Kidney epithelial cell (primary cell): ENCODE measurements at places on chromosomes 11 and 22. TPM values are rescaled to one million over a fixed set of nuclear protein-coding genes. Genes with fewer than 3 reads are reported as not detected.

HPX gene
- 0.13 and 0.34 TPM in 2 replicates for total RNA-seq

- DNase-seq: no peak
Observed at GRCh38 chr11:34235591-34236071, 122.2 kb downstream of the ABTB2 start.

YPEL1 gene
- total RNA-seq: 2.8 and 4.9 TPM in 2 replicates

DNA sequence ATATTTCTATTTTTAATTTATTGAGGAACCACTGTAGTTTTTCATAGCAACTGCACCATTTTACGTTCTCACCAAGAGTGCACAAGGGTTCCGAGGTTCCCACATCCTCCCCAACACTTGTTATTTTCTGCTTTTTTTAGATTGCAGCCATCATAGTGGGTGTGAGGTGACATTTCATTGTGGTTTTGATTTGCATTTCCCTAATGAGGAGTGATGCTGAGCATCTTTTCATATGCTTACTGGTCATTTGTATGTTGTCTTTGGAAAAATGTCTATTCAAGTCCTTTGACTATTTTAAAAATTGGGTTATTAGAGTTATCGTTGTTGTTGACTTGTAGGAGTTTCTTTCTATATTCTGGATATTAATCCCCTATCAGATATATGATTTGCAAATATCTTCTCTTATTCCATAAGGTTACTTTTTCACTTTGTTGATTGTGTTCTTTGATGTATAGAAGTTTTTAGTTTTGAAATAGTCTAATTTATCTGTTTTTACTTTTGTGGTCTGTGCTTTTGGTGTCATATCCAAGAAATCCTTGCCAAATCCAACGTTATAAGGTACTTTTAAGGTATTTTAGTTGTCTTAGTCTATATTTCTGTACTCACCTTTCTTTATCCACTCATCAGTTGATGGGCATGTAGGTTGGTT, 9.0 kb downstream of the NEAT1 start:
- no peak for DNase-seq

DNA sequence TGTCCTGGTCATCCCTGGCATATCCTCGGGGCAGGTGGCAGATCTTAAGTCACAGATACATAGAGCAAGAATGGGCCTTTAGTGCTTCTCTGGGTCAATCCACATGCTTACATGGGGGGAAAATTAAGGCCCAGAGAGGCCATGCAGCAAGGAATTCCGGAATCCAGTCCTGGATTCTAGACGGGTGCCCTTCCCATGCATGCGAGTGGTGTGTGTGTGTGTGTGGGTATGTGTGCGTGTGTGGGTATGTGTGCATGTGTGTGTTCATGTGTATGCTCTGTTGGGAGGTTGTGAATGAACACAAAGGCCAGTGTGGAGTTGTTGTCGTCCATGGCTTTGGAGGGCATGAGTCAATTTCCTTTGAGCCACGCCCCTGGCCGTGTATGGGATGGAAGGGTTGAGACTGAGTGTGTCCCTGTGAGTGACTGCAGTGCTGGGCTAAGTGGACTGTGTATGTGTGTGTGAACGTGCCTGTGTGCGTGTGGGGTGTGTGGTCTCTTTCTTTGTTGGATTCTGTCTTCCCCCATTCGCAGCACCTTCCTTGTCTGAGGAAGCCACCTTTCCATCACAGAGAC, 33.4 kb upstream of the EIF3D start:
- DNase-seq: no peak

DNA sequence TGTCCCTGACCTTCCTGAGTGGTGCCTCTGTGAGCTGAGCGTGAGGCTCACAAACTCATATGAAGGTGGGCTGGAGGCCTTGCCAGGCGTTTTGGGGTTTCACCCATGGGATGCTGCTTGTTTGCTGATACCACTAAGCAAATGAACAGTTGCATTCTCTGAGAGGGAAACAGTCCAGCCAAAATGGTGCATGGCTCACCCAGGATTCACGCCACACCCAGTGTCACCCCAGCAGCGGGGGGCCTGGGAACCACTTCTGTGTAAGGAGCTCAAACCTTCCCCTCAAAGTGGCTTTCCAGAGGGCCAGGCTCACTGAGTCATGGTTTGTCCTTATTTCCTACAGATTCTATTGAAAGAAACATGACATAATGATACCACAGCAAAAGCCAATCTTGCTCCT, 928.1 kb downstream of the TBC1D22A start:
- DNase-seq: no peak

DNA sequence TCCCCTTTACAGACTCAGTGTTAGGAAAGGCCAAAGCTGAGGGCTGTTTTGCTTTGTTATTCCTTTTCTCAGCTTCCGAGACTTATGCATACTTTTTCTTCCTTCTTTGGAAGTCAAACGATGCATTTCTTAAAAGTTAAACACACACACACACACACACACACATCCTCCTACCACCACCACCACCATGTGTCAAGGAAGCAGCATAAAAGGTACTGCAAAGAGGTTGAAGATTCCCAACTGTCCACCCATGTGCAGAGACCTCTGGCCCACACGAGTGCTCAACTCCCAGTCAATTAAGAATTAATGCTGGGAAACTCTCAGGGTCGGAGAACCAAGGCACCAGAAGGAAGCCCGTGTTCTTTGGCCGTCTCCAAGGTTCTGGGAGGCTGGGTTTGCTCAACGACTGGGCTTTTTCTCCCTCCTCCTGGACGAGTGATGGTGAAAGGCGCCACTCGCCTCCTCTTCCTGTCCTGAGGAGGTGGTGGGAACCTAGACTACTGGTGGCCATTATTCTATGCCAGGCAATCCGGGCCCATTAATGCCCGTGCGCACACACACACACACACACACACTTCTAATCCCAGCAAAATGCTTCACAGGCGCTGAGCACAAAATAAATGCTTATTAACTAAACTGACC, 15.1 kb downstream of the MN1 start:
- DNase-seq: no peak

GRCh38 chr22:19410941-19411689, 20.4 kb downstream of the HIRA start:
- no peak for DNase-seq

DNA sequence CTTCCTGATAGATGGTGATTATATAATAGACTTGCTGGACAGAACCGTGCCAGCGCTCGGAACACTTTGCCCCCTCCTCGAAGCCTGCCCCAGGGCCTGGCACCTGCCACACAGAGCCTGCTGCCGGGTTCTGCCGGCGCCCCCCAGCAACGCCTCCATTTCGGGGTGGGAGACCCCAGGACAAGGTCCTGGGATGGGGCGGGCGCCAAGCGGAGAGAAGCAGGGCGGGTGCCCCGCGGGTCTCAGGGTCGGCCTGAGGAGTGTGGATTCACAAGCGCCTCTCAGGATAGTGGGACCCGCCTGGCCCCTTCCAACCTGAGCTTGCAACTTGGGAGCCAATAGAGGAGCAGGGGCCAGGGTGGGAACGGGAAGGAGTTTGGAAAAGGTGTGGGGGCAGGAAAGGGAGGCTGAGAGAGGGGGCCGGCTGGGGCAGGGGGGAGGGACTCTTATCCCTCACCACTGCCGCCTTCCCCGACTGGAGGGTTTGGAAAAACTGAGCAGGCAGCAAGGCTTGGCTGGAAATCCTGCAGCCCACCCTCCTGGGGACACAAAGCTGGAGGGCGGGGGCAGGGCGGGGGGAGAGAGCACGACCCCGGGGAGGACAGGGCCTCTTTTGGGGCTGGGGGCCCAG, 3.3 kb upstream of the BCL9L start:
- DNase-seq: no peak

UCP3 gene
- 0.84 and 1.6 TPM in 2 replicates for total RNA-seq

RAB38 gene
- total RNA-seq: 6.2 and 7.3 TPM in 2 replicates

- DNase-seq: no peak
Observed at GRCh38 chr11:44805596-44805995, 78.8 kb downstream of the TSPAN18 start.

GRCh38 chr11:134244593-134244992, 8.6 kb downstream of the THYN1 start:
- no peak for DNase-seq

OR8G5 gene
- not detected in 2 replicates for total RNA-seq

DNA sequence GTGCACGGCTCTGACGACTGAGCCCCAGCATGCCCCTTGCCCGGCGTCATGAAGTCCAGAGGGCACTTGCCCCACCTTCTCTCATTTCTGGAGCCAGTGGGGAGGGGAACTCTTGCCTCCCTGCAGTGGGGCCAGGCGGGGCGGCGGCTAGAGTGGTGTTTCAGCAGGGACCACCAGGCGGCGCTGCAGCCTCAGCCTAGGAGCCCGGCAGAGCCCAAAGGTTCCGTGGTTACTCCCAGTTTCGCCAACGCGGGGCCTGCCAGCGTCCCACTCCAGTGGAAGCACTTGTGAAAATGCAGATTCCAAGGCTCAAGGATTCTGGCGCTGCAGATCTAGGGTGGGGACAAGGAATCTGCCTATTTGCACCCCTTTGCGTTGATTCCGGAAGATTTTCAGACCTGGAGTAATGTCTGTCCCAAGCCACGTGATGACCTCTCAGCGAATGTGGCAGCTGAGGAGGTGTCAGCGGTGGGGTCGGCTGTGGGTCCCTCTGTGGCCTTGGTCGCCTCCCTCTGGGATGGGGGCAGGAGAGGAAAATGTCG, 55.7 kb downstream of the CD82 start:
- no peak for DNase-seq

- no peak for DNase-seq
Observed at GRCh38 chr11:133950874-133951326, 5.9 kb downstream of the IGSF9B start.

DBX1 gene
- total RNA-seq: not detected in 2 replicates

GRCh38 chr11:2807801-2808241, 77.8 kb downstream of the CDKN1C start:
- no peak for DNase-seq

- DNase-seq: no peak
Observed at GRCh38 chr11:35171226-35171625, 32.3 kb downstream of the CD44 start.

- no peak for DNase-seq
Observed at GRCh38 chr22:26615149-26615548, 2.7 kb downstream of the CRYBB1 start.

DNA sequence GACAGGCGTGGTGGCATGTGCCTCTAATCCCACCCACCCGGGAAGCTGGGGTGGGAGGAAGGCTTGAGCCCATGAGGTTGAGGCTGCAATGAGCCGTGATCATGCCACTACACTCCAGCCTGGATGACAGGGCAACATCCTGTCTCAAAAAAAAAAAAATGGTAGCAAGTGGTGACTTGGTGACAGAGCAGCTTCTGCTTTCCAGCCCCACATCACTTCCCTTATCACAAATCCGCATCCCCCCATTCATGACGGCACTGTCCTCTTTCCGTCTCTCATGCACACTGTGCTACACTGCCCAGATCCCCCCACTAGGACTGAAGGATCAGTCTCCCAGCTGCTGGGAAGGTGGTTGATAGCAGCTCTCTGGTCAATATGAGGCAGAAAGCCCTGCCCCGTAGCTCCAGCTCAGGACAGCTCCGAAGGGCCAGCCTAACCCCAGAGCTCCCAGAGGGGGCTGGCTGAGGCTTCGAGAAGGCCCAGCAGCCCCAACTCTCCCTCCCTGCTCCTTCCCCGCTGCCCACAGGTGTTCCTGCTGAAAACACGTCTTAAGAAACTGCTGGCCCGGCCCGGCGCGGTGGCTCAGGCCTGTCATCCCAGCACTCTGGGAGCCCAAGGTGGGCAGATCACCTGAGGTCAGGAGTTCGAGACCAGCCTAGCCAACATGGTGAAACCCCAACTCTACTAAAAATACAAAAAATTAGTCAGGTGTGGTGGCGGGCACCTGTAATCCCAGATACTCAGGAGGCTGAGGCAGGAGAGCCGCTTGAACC, 15.9 kb downstream of the PGA5 start:
- no peak for DNase-seq

TM7SF2 gene
- 42.4 and 42.6 TPM in 2 replicates for total RNA-seq

VPS51 gene
- total RNA-seq: 153 and 391 TPM in 2 replicates

DNA sequence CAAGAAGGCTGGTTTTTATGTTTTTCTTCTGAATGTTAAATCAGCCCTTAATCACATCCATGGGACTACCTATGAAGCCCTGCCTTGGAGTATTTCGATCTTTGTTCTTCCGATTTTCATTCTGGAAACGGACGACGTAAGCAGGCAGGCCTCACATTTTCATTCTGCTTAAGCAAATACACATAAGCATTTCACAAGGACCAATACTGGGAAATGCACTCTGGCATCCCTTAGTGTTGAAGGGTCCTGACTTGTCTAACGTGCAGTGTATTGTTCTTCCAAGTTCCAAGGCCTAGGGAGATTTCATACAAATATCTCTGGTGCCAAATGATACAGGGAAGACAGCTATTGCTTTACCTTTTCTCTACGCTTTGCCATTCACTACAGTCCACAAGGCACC, 143.8 kb downstream of the LARGE1 start:
- DNase-seq: no peak

- DNase-seq: no peak
Observed at GRCh38 chr22:44211256-44211945, 30.7 kb downstream of the PARVG start.

GRCh38 chr11:76327756-76328388, 53.1 kb downstream of the THAP12 start:
- DNase-seq: no peak

MUC2 gene
- total RNA-seq: not detected in 2 replicates

KRTAP5-11 gene
- total RNA-seq: not detected in 2 replicates

DNA sequence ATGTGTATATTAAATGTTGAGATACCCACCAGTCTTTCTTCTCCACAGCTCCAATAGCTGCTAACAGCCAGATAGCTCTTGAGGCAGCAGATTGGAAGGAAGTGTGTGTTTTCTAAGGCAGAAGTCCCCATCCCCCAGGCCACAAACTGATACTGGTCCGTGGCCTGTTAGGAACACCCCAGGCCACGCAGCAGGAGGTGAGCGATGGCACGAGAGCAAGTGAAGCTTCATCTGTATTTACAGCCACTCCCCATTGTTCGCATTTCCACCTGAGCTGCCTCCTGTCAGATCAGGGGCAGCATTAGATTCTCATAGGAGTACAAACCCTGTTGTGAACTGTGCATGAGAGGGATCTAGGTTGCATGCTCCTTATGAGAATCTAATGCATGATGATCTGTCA, 12.7 kb downstream of the CCDC73 start:
- no peak for DNase-seq

DNA sequence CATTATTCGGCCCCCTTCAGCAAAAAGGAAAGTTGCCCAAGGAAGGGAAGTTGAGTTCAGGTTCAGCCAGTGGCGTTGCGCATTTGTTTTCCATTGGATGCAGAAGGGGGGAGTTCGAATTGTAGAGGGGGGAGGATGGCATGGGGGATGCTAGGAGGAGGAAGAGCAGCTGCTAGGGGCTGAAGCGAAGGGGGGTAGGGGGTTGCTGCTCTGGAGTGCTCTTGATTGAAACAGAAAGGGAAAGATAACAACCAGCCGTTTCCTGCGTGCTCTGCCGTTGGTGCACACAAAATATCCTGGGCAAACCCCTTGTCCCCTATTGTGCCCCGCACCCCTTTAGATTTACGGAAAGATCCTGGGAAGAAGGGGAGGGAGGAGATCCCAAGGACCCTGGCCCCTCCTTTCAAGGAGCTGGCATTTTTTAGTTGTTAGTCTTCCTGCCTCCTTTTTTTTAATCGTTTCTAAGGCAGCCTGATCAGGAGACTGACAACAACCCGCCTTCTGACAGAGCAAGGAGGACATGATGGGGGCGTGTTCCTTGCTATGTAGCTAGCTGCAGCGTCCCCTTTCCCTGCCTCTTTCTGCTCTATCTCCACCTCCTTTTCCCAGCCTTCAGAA, 2.1 kb downstream of the KMT2A start:
- DNase-seq: peak; percentile 61

- no peak for DNase-seq
Observed at GRCh38 chr22:46770726-46771125, 8.3 kb downstream of the TBC1D22A start.

OR5D18 gene
- total RNA-seq: not detected in 2 replicates

GRCh38 chr11:43944761-43945311, 2.4 kb downstream of the C11orf96 start:
- no peak for DNase-seq

GRCh38 chr11:30000986-30001750, 15.7 kb downstream of the KCNA4 start:
- DNase-seq: no peak

GRCh38 chr11:122176651-122177050, 60.6 kb upstream of the BLID start:
- DNase-seq: no peak
